Stimulated activated CD8-positive, alpha-beta memory T cell treated with anti-CD3 and anti-CD28 coated beads, Interleukin-7, amount 100 ng/mL, for 1 hour (primary cell): ENCODE measurements at places on chromosomes 13 and 19.

- DNase-seq = no peak
These were observed 52.9 kb downstream of the SLC7A9 start for GRCh38 chr19:32816555-32817099.

DNA sequence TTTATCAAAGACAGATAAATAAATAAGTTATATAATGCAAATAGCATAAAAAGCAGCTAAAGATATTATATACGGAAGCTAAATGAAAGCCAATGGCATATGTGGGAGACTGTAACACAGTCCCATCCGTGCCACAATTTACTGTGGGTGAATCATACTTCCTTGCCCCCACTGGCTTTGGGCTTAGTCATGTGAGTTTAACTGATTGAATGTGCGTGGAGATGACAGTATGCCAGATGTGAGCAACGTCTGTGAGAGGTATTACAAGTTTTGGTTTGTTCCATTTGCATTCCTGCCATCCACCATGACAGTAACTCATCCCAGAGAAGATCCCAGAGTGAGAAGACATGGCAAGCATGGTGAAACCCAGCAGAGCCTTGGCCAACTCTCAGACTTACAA is 340.0 kb downstream of the SUCLA2 start:
- no peak for DNase-seq

DNA sequence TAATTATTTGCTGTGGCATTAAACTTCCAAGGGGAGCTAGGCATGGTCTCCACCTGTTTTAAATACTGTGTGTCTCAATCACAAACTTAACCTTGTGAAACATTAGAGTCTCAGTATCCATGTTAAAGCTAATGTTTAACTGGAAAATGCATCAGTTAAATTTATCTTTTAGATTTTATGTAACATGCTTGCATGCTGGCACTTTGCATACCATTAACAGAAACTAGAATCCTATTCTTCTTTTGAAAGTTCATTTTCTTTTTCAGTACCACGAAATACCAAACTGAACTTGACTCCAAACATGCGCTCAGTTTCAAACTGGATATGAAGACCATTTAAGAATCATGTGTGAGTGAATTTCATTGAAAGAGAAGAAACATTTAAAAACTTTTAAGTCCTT is 328.9 kb upstream of the SLC10A2 start:
- no peak for DNase-seq

- DNase-seq = no peak
These were observed 8.6 kb downstream of the RUBCNL start for GRCh38 chr13:46378411-46378810.

DNA sequence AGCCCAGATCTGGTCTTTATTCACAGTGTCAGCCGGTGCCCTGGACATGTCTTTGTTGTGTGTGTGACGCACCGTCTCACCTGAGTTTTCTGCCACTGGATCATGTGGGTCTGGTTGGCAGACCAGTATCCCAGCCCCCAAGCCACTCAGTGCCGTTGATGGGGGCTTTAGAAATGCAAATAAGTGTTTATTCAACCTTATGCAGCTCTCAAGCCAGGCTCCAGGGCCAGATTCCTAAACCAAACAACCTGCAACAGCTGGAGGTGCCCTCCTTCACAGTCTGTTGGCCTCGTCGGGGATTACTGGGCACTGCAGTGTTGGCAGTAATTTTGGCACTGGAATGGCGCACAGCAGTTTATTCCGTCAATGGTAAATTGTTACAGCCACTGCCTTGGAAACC is 21.6 kb downstream of the FAM124A start:
- no peak for DNase-seq

DNA sequence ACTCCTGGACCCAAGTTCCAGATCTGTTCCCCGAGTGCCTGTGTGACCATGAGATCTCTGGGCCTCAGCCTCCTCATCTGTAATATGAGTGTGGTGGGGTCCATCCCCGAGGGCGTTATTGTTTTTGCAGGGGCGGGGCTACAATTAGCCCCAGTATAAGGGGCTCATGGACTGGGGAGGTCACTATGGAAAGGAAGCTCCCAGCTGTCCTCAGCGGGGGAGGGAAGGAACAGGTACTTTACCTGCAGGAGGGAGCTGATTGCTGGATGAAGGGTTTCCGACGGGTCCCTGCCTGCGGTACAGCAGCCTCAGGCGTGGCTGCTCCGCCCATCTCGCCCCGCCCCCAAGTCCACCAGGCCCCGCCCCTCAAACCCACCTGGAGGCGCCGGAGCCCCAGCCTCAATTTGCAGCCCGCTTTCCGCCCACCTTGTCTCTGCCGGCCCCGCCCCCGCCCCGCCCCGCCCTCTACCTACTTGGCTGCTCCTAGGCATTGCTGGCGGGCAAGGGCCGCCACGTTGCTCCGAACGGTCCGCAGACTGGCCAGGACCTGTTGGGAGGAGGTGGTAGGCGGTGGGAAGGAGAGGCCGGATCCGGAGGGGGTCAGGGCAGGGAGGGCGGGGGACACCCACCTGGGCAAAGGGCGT is 5.5 kb downstream of the PDE4C start:
- no peak for DNase-seq

DNA sequence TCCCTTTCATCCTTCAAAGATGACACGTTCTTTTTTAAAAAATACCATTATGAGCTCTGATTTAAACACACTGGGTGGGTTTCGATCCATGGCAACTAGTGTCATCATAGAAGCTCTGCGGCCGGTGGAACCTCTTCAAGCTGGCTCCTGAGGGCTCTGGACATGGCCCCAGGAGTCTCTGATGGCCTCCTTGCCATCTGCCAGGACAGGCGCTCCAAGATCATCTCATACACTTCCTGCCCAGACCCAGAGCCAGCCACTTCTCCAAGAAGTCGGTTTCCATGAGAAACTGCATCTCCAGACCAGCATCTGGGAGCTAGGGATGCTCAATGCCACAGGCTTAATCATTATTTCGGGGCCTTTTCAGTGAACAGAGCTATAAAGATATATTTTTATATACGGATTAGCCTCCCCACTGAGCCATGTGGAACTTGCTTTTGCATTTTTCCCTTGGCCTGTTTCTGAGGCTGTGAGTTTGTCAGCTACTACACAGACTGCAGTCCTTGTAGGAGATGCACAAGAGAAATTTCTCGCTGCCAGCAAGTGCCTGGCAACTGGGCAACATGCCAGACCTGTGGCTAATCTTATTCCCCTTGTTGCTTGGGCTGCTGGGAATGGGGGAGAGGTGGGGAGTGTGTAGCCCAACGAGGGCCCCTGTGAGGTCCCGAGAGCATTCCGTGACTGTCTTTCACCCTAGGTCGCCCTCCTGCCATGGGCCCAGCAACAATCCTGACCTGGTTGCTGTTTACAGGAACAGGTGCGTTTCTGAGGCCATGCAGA is 15.9 kb downstream of the SUGP1 start:
- DNase-seq = no peak

GRCh38 chr13:44601586-44601985 is 25.5 kb upstream of the TSC22D1 start:
- no peak for DNase-seq
